Tibial nerve (tissue), 4 donors: ENCODE measurements at places on chromosomes 12 and 14.

DNA sequence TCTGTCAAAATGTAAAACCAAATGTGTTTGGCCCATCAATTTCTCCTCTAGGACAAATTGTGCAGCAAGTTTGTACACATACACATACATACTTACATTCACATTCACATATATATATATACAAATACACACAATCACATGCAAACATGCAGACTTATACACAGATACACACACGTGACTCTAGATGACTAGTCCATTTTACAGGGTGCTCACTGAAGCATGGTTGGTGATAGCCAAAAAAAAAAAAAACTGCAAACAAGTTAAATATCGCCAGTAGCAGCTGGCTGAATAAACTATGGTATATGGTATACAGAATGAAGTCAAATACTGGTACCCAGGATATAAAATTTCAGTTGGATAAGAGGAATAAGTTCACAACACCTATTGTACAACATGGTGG lies 77.9 kb downstream of the SLC25A21 start:
- no peaks in the 10 kb centered on the region for H3K27me3 ChIP-seq
- H3K4me1 ChIP-seq: no peaks in the 10 kb centered on the region
- no peak overlapping the region for H3K4me3 ChIP-seq
- no peak for DNase-seq
- no peaks in the 10 kb centered on the region for H3K36me3 ChIP-seq
- no peak overlapping the region for H3K27ac ChIP-seq

GRCh38 chr12:57063991-57064685 lies 14.2 kb upstream of the MYO1A start:
- no peaks in the 10 kb centered on the region for H3K36me3 ChIP-seq
- H3K27me3 ChIP-seq: no peaks in the 10 kb centered on the region
- DNase-seq: no peak

- no peak overlapping the region for H3K4me3 ChIP-seq
- no peak for DNase-seq
- H3K27ac ChIP-seq: no peak overlapping the region
- no peaks in the 10 kb centered on the region for H3K27me3 ChIP-seq
Measured at GRCh38 chr14:92753250-92753649, 4.8 kb upstream of the LGMN start.

DNA sequence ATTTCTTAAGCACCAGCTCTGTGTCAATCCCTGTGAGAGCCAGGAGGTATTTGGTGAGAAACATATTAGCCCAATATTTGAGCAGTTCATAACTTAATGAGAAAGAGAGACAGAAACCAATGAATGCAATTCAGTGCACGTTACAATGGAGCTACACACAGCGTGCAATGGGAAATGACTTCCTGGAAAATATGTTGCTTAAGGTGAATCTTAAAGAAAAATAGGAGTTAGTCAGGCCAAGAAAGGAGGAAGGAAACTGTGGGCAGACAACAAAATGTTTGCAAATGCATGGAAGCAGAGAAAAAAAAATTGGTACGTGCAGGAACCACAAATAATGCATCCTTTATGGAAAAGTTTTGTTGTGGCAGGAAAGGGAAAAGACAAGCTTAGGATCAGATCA lies 481.7 kb downstream of the BCAT1 start:
- no peak overlapping the region for H3K27ac ChIP-seq
- H3K36me3 ChIP-seq: no peaks in the 10 kb centered on the region
- no peak overlapping the region for H3K4me3 ChIP-seq
- no peaks in the 10 kb centered on the region for H3K4me1 ChIP-seq

GRCh38 chr12:1812650-1813302 lies 7.6 kb upstream of the LRTM2 start:
- no peaks in the 10 kb centered on the region for H3K4me1 ChIP-seq
- no peaks in the 10 kb centered on the region for H3K27me3 ChIP-seq
- H3K36me3 ChIP-seq: no peaks in the 10 kb centered on the region
- no peak overlapping the region for H3K4me3 ChIP-seq

- no peaks in the 10 kb centered on the region for H3K36me3 ChIP-seq
- H3K27me3 ChIP-seq: no peaks in the 10 kb centered on the region
- no peaks in the 10 kb centered on the region for H3K4me1 ChIP-seq
- no peak overlapping the region for H3K27ac ChIP-seq
- H3K4me3 ChIP-seq: no peak overlapping the region
Measured at GRCh38 chr12:67811437-67812361, 163.2 kb downstream of the DYRK2 start.

DNA sequence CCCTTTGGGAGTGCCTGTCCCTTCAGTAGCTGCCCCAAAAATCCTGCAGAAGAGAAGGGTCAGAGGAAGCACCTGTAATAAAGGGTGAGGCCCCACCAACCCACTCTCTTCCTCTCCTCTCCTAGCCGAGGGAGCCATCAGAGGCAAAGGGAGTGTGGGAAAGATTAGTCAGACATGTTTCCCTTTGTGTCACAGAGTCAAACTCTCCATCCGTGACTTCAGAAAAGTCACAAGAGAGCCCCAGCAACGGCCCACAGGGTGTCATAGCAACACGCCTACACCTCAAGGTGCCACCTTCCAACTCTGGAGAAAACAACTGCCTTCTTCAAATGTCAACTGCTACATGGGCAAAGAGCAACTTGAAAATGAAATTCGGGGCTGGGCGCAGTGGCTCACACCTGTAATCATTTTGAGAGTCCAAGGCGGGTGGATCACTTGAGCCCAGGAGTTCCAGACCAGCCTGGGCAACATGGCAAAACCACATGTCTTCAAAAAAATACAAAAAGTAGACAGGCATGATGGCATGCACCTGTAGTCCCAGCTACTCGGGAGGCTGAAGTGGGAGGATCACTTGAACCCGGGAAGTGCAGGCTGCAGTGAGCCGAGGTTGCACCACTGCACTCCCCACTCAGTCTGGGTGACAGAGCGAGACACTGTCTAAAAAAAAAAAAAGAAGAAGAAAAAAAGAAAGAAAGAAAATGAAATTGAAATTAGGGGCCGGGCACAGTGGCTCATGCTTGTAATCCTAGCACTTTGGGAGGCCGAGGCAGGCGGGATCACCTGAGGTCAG lies 17.7 kb upstream of the CD27 start:
- no peak overlapping the region for H3K4me3 ChIP-seq
- no peaks in the 10 kb centered on the region for H3K36me3 ChIP-seq
- H3K4me1 ChIP-seq: peaks cover 29% of the 10 kb centered on the region
- no peak for DNase-seq
- H3K27ac ChIP-seq: no peak overlapping the region
- no peaks in the 10 kb centered on the region for H3K27me3 ChIP-seq

- no peak for DNase-seq
- H3K27me3 ChIP-seq: no peaks in the 10 kb centered on the region
- no peak overlapping the region for H3K4me3 ChIP-seq
- H3K36me3 ChIP-seq: no peaks in the 10 kb centered on the region
- H3K4me1 ChIP-seq: no peaks in the 10 kb centered on the region
Measured at GRCh38 chr12:79559591-79559990, 131.2 kb downstream of the PAWR start.

DNA sequence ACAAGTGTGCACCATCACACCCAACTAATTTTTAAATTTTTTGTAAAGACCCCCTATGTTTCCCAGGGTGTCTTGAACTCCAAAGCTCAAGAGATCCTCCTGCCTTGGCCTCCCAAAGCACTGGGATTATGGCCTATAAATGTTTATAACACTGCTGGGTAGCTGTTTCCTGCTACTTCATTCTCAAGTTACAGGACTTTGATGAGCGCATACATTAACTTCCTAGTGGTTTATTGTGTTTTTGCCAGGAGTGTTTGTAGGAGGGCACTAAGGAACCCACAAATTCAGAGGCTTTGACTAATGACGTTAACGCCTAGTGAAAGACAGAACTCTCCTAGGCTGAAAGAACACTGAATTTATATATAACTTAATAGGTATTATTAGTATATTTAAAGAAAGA lies 15.2 kb upstream of the NAA30 start:
- H3K27ac ChIP-seq: no peak overlapping the region
- H3K4me3 ChIP-seq: no peak overlapping the region
- DNase-seq: no peak
- H3K36me3 ChIP-seq: no peaks in the 10 kb centered on the region

DNA sequence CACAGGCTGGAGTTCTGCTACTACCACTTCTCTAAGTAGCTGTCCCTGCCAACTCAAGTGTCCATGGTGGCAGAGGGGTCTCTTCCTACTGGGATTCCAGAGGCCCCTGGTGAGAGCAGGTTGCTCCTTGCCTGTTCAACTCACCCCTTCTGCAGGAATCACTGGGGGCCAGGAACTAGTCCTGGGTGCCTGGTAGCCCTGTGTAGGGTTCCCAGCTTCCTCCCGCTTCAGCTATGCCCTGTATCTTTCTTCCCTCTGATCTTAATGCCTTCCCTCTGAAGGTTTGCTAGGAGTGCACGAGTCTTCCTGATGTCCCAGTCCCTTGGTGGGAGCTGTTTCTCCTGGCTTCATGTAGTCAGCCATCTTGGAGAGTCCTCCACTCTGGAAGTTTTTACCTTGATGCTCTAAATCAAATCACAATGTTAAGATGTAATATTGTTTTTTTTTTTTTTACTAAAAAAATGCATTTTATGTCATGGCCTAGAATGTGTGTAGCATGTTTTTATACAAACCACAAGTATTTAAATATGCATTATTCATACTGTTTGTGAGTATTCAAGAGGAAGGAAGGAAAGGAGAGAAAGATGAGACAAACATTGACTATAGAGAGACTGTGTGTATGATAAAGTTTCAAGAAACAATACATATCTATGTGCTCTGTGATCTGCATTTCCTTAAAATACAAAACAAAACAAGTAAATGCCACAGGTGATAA lies 54.7 kb downstream of the FRS2 start:
- no peaks in the 10 kb centered on the region for H3K36me3 ChIP-seq
- H3K27me3 ChIP-seq: no peaks in the 10 kb centered on the region
- no peak for DNase-seq
- no peak overlapping the region for H3K27ac ChIP-seq
- H3K4me1 ChIP-seq: peaks cover 25% of the 10 kb centered on the region

DNA sequence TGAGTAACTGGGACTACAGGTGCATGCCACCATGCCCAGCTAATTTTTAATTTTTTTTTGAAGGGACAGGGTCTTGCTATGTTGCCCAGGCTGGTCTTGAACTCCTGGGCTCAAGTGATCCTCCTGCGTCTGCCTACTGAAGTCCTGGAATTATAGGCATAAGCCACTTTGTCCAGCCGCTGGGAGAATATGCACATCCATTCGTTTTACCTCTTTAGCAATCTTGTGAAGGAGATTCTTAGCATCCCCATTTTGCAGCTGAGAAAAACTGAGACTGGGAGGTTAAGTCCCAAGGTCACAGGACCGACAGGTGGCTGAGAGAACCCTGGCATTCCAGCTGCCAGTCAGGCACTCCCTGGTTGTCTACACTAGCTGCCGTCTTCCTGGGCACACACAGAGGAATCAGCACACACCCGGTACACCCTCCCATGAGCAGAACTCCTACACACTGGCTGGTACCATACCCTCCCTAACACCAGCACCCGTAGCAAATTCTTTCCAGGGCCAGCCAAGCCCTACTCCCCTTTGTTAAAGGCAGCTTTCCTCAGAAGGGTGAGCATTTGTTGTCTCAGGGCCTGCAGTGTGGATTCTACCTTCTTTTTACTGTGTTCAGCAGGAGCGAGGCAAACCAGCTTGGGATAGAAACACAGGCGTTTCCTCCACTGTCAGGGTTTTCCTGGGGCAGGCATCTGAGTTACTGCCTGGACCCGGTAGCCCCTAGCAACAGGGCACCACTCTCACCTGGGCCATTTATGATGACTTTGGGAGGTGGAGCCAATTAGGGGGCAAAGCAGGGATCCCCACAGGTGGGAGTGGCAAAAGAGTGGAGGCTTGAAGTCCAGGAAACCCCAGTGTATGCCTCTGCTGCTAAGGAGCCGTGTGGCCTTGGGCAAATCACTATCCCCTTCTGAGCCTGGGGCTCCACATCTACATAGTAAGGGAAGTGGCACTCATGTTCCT lies 70.2 kb downstream of the IRF2BPL start:
- H3K27me3 ChIP-seq: no peaks in the 10 kb centered on the region
- no peaks in the 10 kb centered on the region for H3K36me3 ChIP-seq
- H3K4me1 ChIP-seq: peaks cover 62% of the 10 kb centered on the region
- peak overlapping the region; percentile 83 for H3K27ac ChIP-seq

DNA sequence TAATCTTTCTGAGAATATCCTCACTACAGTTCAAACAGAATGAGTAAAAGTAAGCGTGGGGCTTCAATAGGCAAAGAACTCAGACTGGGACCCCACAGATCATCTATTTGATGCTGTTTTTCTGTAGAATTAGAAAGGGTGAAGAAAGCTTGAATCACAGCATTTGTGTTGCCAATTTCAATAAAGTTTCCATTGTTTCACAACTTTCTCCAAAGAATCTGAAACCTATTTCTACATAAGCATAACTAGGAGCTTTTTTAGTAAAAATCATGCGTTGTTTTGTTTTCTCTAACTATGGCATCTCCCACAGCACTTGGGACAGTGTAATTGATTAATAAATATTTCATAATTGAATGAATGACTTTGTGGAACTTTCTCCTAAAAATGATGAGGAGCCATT lies 16.7 kb upstream of the NEDD1 start:
- peaks cover 4% of the 10 kb centered on the region for H3K4me1 ChIP-seq
- no peak overlapping the region for H3K4me3 ChIP-seq
- no peak overlapping the region for H3K27ac ChIP-seq
- no peak for DNase-seq
- H3K36me3 ChIP-seq: no peaks in the 10 kb centered on the region

GRCh38 chr14:55000381-55000780 lies 26.5 kb downstream of the WDHD1 start:
- H3K4me3 ChIP-seq: no peak overlapping the region
- no peak for DNase-seq
- no peaks in the 10 kb centered on the region for H3K36me3 ChIP-seq
- H3K27ac ChIP-seq: no peak overlapping the region
- no peaks in the 10 kb centered on the region for H3K4me1 ChIP-seq

DNA sequence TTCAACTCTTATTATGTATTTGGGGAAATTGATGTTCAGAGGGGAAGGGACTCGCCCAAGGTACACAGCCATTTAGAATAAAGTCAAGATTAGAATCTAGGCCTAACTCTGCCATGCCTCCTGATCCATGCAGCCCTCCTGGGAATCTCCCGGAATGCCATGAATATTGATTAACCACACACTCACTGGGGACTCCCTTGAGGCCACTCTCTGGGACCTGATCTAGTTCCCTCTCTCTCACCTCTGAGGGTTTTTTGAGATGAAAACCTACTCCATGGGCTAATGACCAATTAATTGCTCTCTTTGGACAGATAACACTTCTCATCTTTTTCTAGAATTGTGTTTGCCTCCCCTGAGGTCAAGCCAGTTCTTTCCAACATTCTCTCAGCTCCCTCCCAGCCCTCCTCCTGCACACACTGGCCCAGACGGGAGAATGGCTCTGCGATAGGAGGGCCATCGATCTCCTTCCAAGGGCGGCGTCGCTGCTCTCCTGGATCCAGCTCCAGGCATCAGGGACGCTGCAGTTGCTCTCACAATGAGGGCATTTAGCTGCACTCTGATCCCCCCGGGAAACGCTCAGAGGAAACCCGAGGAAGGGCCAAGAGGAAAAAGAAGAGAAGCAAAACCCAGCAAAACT lies 22.6 kb downstream of the WSCD2 start:
- no peaks in the 10 kb centered on the region for H3K36me3 ChIP-seq
- DNase-seq: no peak
- H3K27ac ChIP-seq: peak overlapping the region; percentile 13
- H3K27me3 ChIP-seq: no peaks in the 10 kb centered on the region
- H3K4me3 ChIP-seq: no peak overlapping the region
